A549 treated with Mapracorat at 1 μM for 4 hours (cell line): ENCODE measurements at places on chromosomes 5 and 9. TPM values are rescaled to one million over a fixed set of nuclear protein-coding genes. Genes with fewer than 3 reads are reported as not detected.

Gene AGXT2
- total RNA-seq, result not detected in 5 replicates

Gene FOXD4L6
- total RNA-seq, result not detected in 5 replicates

Gene FGD3
- 0.08 to 0.55 TPM (median 0.37 TPM) in 5 replicates for total RNA-seq

Gene PRDM9
- not detected in 5 replicates for total RNA-seq

Gene HMCN2
- 0.02 to 0.12 TPM (median 0.06 TPM) in 4 of 5 replicates, not detected in the other for total RNA-seq
